ENCODE measurements at places on chromosomes 16 and 17.
A peak's percentile ranks its signal among the peaks of the same experiment; 100 is the strongest.

GRCh38 chr16:53726625-53727024 is 22.7 kb downstream of the FTO start:
- DNase-seq, result no peak

DNA sequence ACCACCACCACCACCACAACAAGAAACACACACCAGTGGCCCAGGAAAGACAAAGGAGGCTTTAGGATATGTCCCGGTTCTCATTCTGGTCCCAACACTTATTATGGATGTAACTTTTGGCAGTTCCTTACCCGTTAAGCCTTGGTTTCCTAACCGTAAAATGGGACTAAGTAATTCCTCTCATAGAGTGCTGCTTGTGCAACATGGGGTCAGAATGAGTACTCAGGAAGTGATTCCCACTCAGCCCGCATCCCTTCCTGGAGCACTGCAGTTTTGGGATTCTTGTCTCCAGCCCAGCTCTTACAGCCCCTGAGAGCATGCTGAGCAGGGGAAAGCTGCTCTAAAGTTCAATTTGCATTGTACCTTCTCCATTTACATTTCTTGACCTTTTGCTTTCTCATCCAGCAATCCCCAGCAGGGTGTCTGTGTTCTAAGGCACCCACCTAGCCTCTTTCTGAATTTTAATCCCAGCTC is 262.6 kb downstream of the PRKCA start:
- DNase-seq, result no peak

GRCh38 chr17:14446825-14447224 is 145.9 kb downstream of the HS3ST3B1 start:
- no peak for DNase-seq

DNA sequence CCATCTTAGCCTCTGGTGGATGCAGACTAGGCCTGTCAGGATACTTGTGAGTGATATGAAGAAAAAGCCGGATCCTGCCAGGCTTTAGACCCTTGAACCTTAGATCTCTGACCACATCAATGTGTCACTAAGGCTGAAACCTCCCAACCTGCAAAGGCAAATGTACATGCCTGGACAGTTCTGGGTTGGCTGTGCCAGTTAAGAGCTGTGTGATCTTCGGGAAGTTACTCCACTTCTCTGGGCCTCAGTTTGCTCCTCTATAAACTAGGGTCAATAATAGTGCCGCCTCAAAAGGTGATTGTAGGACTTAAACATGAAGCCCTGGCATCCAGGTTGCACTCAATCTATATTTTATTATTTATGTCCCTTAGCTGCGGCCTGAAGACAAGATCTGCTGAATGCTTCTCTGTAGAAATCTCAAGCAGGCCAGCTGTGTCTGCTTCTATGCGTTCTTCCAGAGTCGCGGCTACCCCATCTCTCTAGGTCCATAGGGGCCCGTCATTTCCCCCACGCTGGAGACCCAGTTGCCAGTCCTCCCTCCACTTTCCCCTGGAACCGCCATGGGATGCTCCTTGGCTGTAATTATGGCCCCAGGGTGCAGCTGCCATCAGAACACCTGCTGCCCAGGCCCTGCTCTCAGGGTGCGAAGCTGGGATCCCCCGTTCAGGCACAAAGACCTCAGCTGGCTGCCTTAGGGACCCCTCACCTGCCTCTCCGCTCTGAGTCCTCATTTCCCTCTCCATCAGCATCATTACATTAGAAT is 50.2 kb downstream of the AKAP1 start:
- no peak for DNase-seq

GRCh38 chr16:63135069-63135468 is 1098.8 kb upstream of the CDH8 start:
- DNase-seq, result no peak

GRCh38 chr16:1963806-1964505 is 670 bp downstream of the RPS2 start:
- DNase-seq, result peak; percentile 44

DNA sequence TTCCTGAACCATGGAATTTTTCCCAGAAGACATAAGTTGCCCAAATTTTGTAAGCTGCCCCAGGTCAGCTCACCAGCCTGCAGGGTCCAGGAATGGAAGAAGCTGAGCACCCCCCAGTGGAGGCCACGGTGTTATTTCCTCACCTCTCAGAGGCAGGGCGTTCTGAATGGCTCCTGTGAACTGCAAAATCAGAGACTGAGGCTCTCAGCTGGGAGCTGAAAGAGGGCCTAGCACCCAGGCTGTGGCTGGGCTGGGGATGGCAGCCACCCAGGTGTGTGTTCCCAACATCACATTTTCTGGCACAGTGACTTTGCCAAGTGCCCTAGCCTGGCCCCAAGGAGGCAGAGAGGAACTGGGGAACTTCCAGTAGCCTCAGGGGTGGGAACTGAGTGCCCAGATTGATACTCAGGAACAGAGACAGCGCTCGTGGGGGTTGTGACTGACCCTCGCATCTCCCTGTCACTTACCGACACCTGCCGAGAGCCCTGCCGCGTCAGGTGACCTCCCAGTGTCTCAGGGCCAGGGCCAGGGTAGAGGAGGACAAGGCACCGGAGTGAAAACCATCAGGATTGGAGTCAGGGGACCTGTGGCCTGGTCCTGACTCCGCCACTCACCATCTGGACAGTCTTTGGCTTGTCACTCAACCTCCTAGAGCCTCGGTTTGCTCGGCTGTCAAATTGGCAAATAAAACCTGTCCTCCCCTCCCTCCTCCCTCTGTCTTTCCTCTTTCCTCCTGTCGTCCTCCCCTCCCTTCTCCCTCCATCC is 11.3 kb downstream of the CACNG4 start:
- no peak for DNase-seq

- peak; percentile 43 for DNase-seq
Observed at GRCh38 chr16:50272111-50272571, 5.8 kb downstream of the ADCY7 start.

- no peak for DNase-seq
Observed at GRCh38 chr17:77188084-77189066, 47.6 kb downstream of the SEC14L1 start.
